ENCODE measurements at places on chromosomes 13 and 19.

- DNase-seq, result no peak
These were observed 746.9 kb downstream of the EFNB2 start for GRCh38 chr13:105788530-105788929.

- DNase-seq, result no peak
These were observed 78.8 kb downstream of the TUBGCP3 start for GRCh38 chr13:112509190-112509589.

DNA sequence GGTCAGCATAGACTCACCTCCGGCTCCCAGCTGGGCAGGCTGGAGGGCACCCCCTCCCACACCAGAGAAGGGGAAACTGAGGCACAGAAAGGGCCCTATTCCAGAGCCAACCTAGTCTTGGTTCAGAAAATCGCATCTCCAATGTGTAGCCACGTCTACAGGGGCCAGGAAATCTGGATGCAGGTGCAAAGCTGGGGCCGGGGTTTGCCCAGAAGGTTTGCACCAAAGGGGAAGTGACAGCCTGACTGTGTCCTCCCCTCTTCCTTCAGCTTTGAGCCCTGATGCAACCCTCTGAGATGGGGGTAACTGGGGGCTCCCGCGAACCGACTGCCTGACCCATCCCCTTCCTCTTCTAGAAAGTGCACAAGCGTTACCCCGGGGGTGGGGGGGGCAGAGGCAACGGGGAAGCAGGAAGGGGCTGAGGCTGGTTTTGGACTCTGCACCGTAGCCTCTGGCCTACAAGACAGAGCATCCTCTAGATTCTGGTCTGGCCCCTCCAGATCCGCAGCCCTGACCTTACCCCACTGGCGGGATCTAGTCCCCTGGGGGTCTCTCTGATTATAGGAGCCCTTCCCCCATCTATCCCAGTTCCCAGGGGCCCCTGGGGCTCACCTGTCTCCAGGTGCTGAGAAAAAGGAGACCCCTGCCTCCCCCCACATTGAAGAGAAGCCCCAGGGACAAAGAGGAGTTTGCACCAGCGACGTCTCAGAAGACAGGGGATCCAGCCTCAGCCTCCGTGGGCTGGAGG lies 1.1 kb upstream of the ONECUT3 start:
- DNase-seq, result no peak

GRCh38 chr13:95697052-95697680 lies 20.2 kb downstream of the DNAJC3 start:
- DNase-seq, result no peak

GRCh38 chr13:96119921-96120320 lies 30.0 kb downstream of the HS6ST3 start:
- no peak for DNase-seq

- no peak for DNase-seq
These were observed 19.0 kb downstream of the SPC24 start for GRCh38 chr19:11136400-11137101.

DNA sequence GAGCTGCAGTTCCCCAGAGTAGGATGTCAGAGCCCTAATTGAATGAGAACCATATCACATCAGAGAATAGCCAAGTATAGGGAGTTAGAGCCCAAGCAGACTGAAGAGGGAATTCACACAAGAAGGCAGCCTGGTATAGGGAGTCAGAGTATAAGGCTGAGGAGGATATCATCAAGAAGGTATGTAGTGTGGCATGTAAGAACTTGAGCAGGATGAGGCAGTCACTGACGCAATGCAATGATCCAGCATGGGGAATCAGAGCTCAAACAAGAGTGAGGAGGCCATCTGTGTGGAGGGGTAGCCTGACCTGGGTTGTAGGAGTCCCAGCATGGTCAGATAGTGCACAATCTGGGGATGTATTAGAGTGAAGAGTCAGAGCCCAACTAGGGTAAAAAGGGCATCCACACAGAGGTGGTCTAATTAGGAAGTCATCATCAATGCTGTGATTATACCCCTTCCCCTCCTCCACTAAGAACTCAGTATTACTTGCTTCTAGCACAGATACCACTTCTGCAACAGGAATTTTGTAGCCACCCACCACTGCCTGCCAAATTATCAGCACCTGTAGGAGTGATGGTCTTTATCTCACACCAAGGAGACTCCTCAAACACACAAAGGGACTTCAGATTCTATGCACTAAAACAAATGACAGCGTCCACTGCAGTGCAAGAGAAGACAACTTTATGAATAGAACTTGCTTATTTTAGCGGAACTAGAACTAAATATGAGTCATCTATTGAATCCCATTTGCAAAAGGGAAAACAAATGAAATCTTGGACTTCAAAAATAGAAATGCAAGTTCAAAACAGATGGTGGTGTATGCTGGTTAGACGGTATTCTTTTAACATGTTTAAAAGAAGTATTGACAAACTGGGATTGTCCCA lies 107.2 kb downstream of the FNDC3A start:
- no peak for DNase-seq
